ENCODE measurements at places on chromosomes 5 and 9.

- no peak for DNase-seq
Observed at GRCh38 chr5:40495237-40495635, 184.5 kb upstream of the PTGER4 start.

GRCh38 chr9:83986195-83986594, 5.6 kb downstream of the RMI1 start:
- no peak for DNase-seq

- peak; percentile 65 for DNase-seq
Observed at GRCh38 chr5:74865804-74866595, at the start of gene FAM169A. TSS of gene FAM169A (minus strand) at chr5:74866387. CDS start at chr5:74841676, 24,711 bp downstream.

DNA sequence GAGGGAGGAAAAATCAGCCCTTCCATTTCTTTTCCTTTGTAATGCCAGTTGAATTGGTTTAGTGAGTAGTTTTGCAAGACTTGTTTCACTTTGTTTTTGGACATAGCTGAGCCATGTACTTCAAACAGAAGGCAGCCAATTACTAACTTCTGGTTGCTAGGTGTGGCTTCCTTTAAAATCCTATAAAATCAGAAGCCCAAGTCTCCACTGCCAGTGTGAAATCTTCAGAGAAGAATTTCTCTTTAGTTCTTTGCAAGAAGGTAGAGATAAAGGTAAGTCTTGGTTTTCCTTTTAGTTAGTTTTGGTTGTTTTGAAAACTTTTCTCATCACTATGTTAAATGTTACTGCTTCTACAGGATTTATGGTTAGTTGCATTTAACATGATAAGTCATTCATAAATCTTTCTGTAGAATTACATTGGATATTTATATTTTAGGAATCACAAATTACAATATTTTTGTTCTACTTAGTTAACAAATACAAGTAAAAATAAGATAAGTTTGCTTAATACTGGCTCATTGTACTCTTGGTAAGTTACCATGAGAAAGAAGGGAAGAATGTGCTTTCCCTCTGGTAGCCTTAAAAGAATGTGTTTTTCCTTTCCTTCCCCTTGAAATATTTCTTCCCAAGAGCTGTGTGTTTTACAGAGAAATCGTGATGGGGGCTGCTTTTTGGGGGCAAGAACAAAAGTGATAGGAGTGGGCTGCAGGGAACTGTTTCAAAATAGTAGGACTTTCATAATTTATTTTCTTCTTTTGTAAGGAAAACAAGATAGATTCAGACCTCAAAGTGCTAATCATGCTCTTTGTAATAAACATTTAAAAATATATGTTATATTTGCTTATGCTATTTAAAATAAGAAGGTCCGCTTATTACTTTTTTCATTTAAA, at the start of gene ANXA1:
ANXA1 (plus strand) TSS at position 213 of the 890 bp plus-strand sequence. CDS start 6,671 bp downstream, outside the sequence.
- peak; percentile 23 for DNase-seq

DNA sequence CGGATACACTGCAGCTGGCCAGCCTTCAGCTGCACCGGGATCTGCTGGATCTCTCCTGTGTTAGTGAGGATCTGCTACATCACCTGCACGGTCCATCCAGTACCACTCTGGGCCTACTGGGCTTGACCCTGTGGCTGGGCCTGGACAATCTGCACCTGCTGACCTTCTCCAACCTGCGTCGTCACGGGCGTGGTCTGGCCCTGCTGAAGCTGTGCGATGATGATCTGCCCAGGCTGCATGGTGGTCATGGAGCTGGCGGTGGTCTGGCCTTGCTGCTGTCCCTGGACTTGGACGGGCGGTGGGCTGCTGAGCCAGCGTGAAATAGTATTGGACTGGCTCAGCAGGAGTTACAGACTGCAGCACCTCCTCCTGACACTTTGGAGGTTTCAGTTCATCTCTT, 137.1 kb upstream of the GAS1 start:
- DNase-seq = no peak

DNA sequence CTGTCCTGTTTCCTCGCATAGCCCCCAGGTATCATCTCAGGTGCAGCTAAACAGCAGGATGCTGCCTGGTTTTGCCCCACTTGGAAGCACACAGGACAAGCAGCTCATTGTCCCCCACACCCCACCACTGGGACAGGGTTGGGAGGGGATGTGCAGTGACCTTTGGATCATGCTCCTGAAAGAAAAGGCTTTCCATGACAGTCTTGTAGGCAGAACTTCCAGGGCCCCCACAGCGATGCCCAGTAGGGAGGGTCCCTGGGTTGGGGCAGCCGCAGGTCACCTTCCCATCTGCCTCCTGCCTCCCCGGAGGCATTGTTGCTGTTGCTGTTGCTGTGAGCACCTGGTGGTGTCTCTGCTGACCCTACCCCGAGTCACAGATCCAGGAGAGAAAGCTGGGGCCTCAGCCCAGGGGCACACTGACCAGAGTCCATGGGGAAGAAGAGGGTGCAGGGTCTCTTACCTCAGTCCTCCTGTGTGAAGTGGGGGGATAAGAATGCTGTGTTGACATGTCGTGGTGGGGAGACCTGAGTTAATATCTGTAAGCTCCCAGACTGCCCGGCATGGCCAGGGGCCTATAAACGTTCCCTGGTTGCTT, 8.5 kb downstream of the CEP72 start:
- DNase-seq = no peak

- DNase-seq = no peak
Observed at GRCh38 chr5:161305601-161306000, 240.9 kb downstream of the GABRB2 start.

All from ELF-1 (cell line).